ENCODE measurements at places on chromosomes 1 and 21.

DNA sequence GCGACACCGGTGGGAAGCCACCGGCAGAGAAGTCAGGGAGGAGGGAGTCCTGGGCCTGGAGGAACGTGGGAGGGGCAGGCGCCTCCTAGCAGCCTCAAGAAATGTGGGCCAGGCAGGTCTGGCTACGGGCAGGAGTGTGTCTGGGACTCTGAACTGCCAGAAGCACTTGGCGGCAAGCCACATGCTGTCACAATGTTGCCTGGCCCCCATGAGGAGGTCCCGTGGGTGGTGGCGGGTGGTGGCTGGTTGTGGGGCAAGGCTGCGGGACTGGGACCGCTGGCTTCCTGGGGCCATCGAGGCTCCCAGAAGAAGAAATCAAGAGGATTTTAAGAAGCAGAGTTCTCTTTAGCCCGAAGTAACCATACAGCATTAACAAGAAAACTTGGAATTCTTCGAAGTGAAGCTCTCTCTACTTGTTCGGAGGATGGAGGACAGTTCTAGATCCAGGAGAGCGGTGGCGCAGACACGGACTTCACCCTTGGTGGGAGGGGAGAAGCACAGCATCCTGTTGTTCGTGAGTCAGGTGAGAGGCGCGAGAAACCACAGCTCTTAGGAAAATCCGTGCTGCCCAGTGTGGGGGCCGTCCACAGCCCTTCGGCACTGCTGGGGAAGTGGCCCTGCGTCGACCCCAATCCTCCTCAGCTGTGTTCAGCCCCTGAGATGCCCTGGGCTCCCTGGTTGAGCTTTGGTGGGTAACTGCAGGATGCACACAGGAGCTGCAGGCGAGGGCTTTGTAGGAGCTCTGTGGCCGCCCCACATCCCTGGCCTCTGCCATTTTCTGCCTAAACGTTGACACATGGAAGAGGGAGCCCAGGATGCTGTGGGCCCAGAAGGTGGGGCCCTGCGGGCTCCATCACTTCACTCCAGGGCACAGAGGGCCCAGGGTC lies 12.4 kb downstream of the SKI start:
- no peak for DNase-seq

DNA sequence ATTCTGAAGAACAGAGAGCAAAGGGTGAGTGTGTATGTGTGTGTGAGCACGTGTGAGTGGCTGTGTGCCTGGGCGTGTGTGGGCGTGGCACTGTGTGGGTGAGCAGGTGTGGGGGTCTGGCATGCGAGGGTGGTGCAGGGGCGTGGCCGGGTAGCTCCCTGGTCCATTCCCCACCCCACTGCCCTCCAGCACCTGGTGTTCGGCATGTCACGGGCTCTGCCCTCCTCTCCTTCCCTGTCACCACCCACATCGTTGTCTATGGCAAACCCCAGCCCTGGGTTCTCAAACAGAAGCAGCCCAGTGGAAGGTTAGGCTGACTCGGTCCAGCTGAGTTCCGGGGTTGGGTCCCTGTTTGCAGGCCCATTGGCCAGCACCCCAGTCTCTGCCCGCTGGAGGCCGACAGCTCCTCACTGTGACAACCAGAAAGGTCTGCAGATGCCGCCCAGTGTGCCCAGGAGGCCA lies 39.8 kb downstream of the UBE2G2 start:
- no peak for DNase-seq

GRCh38 chr1:39091845-39092645 lies 65.9 kb downstream of the NDUFS5 start:
- DNase-seq, result peak; percentile 36

- DNase-seq, result no peak
Measured at GRCh38 chr1:201065686-201066085, 42.2 kb upstream of the KIF21B start.

DNA sequence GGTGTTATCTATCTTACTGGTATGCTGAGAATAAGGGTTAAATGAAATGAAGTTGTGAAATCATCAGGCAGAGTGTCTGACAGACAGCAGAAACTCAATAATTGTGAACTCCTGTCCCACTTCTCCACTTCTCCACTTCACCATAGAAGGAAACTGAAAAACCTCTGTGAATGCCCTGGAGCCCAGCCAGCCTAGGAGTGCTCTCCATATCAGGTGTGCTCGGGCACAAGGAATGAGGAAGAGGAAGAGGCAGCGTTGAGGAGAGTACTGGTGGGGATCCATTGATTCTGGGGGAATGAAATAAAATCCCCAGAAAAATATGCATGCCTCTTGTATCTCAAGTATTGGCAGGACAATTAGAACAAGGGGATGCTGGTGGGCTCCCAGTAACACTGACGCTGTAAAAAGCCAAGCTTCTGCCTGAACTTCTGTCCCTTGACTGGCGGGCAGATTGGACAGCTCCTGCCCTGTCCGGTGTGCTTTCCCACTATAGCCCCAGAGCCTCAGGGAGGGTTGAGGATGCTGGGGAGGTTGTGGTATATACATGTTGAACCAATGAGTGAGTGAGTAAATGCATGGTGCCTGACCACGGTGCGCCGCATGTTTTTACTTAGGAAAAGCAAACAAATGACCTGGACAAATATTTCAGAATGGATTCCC lies 47.7 kb downstream of the NMNAT2 start:
- DNase-seq, result no peak

DNA sequence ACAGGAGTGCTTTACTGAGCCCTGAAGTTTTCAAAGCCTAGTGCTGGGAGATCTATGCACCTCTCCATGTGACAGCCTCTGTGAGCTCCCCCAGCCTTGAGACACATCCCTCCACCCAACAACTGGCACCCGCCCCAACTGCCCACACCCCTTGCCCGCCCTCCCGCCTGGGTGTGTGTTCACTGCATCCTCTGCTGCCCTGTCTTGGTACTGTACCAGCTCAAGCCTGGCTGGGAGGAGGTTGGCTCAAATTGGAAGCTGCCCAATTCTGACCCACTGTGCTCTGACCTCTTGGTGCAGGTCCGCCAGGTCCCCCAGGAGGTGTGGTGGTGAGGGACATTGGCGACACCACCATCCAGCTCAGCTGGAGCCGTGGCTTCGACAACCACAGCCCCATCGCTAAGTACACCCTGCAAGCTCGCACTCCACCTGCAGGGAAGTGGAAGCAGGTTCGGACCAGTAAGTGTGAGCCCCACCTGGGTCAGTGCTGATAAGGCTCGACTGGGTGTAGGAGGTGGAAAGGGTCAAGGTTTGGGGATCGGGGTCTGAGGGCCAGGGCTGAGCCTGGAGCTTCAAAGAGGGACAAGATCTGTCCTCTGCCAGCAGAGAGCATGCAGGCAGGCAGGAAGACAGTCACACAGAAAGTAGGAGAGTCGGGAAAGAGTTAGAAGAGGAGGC lies 18.0 kb downstream of the TMEM81 start:
- no peak for DNase-seq

- no peak for DNase-seq
Measured at GRCh38 chr1:53447413-53447812, 11.8 kb upstream of the DMRTB1 start.

DNA sequence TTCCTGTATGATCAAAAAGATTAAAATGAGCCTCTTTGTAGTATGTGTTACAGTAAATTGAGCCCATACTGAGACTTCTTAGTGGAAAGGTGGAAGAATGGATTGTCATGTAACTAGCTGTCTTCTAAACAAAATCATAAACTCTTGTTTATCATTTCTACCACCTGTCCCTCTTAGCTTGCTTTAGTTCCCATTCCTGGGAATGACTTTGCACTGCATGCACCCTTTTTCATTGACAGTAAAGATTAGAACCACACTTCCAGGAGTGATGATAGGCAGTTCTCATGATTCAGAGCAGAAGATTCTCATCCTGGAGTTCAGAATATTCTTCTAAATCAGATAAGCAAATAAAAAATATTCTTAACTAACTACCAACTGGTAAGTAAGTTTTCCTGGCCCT lies 28.0 kb downstream of the DENND2D start:
- no peak for DNase-seq

- DNase-seq, result no peak
Measured at GRCh38 chr1:25523542-25523941, 19.9 kb upstream of the LDLRAP1 start.

- DNase-seq, result no peak
Measured at GRCh38 chr21:36509973-36510664, 30.2 kb upstream of the CLDN14 start.

DNA sequence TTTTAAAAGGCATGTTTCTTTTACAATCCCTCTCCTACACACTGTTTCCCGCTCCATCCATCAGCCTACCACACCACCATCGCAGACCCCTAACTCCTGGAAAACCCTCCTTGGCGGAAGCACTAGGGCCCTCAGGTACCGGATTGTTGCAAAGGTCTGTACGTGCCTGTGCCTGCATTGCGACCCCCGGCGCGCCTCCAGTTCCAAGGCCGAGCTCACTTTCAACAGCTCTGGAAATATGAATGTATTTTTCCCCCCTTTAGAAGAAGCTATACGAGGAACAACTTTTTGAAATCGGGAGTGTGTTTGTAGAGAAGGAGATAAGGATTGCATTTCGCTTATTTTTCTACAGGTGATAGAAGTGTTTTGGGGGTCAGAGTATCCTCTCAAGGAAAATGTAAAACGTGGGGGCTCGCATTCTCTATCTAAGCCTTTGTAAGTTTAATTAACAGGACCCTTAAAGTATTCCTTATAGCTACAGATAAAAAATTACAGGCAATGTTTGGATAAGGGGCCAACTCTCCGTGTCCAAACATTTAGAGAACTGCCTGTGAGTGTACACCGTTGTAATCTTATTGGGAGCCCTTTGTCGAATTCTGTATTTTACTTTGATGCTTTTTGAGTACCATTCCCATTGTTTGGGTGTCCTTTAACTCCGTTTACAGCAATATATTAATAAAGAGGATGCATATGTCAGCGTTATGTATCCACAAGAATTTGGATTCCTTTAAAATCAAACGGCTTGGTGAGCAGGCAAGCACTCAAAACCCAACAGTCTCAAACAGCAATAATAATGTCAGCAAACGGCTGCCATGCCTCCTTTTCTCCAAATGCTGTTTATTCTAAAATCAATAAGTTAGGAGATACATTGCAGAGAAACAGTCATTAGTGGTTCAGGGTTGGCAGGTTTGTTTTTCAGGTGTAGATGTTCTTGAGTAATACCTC lies 5.9 kb downstream of the PRRX1 start:
- no peak for DNase-seq

- no peak for DNase-seq
Measured at GRCh38 chr1:54883349-54884102, 3.5 kb downstream of the DHCR24 start.

DNA sequence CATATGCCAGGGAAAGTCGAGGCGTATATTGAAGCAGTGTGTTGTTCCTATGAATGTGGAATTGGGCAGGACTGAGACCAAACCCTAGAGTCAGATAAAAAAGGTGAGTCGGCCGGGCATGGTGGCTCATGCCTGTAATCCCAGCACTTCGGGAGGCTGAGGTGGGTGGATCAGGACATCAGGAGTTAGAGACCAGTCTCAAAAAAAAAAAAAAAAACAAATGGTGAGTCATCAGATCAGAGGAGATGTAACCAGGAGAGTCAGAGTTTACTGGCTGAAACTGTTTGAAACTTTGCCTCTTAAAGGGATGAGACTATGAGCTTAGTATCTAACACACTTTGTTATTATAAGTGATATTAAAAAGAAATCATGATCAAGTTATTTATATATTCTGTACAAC lies 26.4 kb upstream of the SYCP1 start:
- DNase-seq, result no peak

DNA sequence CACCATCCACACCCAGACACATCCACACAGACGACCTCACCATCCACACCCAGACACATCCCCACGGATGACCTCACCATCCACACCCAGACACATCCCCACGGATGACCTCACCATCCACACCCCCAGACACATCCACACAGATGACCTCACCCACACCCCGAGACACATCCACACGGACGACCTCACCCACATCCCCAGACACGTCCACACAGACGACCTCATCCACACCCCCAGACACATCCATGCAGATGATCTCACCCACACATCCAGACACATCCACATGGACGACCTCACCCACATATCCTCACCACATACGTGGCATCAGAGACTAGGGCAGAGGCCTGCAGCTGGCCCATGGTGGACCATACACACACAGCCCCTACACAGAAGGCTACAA lies 14.7 kb upstream of the FABP3 start:
- DNase-seq, result no peak

- DNase-seq, result no peak
Measured at GRCh38 chr1:92972409-92973129, 11.3 kb upstream of the DIPK1A start.

GRCh38 chr1:40923511-40924020 lies 55.9 kb upstream of the CTPS1 start:
- no peak for DNase-seq

DNA sequence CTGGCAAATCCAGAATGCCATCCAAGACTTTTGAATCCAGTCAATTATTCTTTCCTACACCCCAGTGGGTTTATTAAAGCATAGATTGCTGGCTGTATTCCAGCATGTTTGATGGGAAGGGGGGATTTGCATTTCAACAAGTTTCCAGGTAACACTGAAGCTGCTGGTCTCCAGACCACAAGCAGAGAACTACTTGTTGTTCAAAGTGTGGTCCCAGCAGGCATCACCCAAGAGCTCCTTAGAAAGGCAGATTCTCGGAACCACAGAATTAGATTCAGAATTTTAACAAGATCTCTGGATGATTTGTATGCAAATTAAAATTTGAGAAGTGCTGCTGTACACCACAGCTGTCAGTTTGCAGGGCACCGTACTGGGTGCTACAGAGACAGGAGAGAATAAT lies 216.3 kb upstream of the FAM78B start:
- DNase-seq, result no peak

DNA sequence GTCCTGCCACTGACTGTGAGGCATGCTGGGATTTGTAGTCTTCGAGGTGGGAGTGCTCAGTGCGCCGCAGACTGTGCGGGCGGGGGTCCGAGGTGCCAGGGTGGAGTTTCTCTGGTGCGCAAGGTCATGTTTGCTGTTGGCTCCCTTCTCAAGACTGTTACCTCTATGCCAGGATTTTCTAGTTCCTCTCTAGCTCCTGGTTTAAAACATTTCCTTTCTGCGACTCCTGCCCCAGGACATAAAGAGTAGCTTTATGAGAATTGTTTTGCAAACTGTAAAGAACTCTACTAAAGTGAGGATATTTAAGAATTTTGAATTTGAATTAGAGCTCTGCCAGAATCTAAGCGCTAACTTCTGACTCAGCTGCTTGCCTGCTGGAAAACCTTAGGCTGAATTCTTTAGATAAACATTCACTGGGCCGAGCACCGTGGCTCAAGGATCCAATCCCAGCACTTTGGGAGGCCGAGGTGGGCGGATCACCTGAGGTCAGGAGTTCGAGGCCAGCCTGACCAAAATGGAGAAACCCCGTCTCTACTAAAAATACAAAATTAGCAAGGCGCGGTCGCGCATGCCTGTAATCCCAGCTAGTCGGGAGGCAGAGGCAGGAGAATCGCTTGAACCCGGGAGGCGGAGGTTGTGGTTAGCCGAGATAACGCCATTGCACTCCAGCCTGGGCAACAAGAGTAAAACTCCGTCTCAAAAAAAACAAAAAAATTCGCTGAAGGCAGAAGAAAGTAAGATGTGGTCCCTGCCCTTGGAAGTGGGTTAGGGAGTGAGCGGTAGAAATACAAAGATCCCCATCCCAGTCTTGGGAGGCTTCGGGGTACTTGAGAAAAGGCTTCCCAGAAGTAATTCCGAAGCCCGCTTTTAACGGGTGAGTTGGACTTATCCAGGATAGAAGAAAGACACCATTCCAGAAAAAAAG lies 992 bp upstream of the USP48 start:
- DNase-seq, result peak; percentile 37

GRCh38 chr1:163291461-163291860 lies 30.3 kb upstream of the NUF2 start:
- DNase-seq, result no peak

Data from caudate nucleus (tissue), 63 donors.